ENCODE measurements at places on chromosomes 16 and 17.

DNA sequence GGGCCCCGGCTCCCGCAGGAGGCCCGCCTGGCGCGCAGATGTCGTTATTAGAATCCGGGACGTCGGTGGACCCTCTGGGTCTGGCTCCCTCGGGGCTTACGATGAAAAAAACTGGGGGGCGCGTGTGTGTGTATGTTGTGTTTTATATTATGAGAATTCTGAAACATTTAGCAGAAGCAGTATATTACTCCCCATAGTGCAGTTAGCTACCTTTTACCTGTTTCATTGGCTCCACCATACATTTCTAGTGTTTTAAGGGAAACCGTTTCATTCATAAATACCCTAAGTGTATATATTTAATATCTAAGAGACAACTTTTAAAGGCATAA, 486 bp upstream of the DNAJA2 start:
- H3K27me3 ChIP-seq, result no peaks in the 10 kb centered on the region
- peaks cover 63% of the 10 kb centered on the region for H3K4me1 ChIP-seq
- no peak for DNase-seq
- H3K36me3 ChIP-seq, result peaks cover 25% of the 10 kb centered on the region

- H3K27ac ChIP-seq, result no peak overlapping the region
- no peaks in the 10 kb centered on the region for H3K4me1 ChIP-seq
- DNase-seq, result no peak
- H3K27me3 ChIP-seq, result peaks cover 23% of the 10 kb centered on the region
Measured at GRCh38 chr16:48106446-48106845, 49.3 kb downstream of the ABCC12 start.

GRCh38 chr17:61398721-61399130, 917 bp upstream of the TBX2 start:
- H3K27me3 ChIP-seq, result peaks cover 62% of the 10 kb centered on the region
- H3K27ac ChIP-seq, result peak overlapping the region; percentile 35
- no peak for DNase-seq
- peaks cover 37% of the 10 kb centered on the region for H3K4me1 ChIP-seq
- H3K36me3 ChIP-seq, result peaks cover 2% of the 10 kb centered on the region

DNA sequence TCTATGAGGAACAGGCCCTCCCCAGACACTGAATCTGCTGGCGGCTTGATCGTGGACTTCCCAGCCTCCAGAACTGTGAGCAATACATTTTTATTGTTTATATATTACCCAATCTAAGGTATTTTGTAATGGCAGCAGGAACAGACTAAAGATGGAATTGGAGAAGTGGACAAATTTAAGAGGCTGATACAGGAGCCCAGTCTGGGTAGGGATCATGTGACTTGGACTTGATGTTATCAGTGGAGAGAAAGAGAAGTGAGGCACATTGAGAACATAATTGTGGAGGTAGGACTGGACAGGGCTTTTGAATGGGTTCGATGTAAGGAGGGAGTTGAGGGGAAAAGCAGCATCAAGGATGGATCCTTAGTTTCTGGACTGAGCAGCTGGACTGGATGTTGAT, 93.8 kb downstream of the USP31 start:
- H3K4me3 ChIP-seq, result no peak overlapping the region
- no peaks in the 10 kb centered on the region for H3K36me3 ChIP-seq
- H3K27me3 ChIP-seq, result peaks cover 25% of the 10 kb centered on the region
- DNase-seq, result no peak

- peaks cover 15% of the 10 kb centered on the region for H3K4me1 ChIP-seq
- DNase-seq, result no peak
- no peak overlapping the region for H3K4me3 ChIP-seq
- no peak overlapping the region for H3K27ac ChIP-seq
- no peaks in the 10 kb centered on the region for H3K36me3 ChIP-seq
Measured at GRCh38 chr17:50538549-50539410, 6.2 kb downstream of the EPN3 start.

GRCh38 chr16:13426269-13426668, 493.7 kb upstream of the ERCC4 start:
- no peak for DNase-seq
- no peaks in the 10 kb centered on the region for H3K4me1 ChIP-seq
- no peaks in the 10 kb centered on the region for H3K27me3 ChIP-seq
- H3K4me3 ChIP-seq, result no peak overlapping the region
- no peaks in the 10 kb centered on the region for H3K36me3 ChIP-seq
- H3K27ac ChIP-seq, result no peak overlapping the region

DNA sequence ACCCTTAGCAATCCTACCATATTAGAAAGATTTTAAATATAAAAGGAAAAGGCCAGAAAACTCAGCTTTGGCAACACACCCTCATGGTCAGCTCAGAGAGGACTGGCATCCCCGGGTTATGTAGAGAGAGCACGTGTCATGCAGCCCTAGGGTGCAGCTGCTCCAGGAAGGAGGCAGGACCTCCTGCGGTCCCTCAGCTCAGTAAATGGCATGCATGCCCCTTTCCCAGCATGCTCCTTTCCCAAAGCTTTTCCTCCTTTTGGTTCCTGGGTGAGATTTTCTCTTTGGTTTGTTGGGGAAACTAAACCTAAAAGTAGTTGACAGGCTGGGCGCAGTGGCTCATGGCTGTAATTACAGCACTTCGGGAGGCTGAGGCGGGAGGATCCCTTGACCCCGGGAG, 3.9 kb downstream of the GAN start:
- no peaks in the 10 kb centered on the region for H3K27me3 ChIP-seq
- peaks cover 1% of the 10 kb centered on the region for H3K36me3 ChIP-seq
- no peak overlapping the region for H3K27ac ChIP-seq
- H3K4me1 ChIP-seq, result peaks cover 38% of the 10 kb centered on the region
- no peak overlapping the region for H3K4me3 ChIP-seq

DNA sequence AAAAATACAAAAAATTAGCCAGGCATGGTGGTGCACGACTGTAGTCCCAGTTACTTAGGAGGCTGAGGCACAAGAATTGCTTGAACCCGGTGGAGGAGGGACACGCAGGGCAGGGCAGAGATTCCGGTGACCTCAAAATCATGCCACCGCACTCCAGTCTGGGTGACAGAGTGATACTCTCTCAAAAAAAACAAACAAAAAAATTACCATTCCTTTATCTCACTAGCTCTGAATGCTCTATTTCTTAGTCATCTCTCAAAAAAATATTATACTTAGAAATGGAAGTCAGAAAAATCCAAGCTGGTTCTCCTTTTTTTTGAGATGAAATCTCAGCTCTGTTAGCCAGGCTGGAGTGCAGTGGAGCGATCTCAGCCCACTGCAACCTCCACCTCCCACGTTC, 40.8 kb downstream of the SPOP start:
- DNase-seq, result no peak
- peaks cover 45% of the 10 kb centered on the region for H3K4me1 ChIP-seq
- no peaks in the 10 kb centered on the region for H3K27me3 ChIP-seq
- no peak overlapping the region for H3K4me3 ChIP-seq

GRCh38 chr16:68760671-68761275, 23.7 kb downstream of the CDH1 start:
- H3K27ac ChIP-seq, result peak overlapping the region; percentile 46
- H3K27me3 ChIP-seq, result peaks cover 2% of the 10 kb centered on the region
- no peaks in the 10 kb centered on the region for H3K36me3 ChIP-seq
- DNase-seq, result peak; percentile 66
- H3K4me3 ChIP-seq, result no peak overlapping the region

DNA sequence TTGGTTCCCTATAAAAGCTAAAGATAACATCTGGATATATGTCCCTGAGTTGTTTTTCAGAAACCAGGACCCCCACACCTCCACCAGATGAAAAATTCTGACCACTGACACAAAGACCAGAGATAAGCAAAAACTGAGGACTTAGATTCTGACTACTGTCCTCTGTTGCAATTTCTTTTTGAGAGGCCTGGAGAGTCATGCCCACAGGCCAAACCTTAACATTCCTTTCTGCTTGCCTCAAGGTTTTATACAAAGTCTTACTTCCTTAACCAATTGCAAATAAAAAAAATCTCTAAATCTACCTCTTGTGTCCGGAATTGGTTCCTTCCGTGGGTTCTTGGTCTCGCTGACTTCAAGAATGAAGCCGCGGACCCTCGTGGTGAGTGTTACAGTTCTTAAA, 228.5 kb downstream of the ABCC12 start:
- H3K36me3 ChIP-seq, result no peaks in the 10 kb centered on the region
- H3K4me1 ChIP-seq, result no peaks in the 10 kb centered on the region
- no peak overlapping the region for H3K4me3 ChIP-seq
- DNase-seq, result no peak

DNA sequence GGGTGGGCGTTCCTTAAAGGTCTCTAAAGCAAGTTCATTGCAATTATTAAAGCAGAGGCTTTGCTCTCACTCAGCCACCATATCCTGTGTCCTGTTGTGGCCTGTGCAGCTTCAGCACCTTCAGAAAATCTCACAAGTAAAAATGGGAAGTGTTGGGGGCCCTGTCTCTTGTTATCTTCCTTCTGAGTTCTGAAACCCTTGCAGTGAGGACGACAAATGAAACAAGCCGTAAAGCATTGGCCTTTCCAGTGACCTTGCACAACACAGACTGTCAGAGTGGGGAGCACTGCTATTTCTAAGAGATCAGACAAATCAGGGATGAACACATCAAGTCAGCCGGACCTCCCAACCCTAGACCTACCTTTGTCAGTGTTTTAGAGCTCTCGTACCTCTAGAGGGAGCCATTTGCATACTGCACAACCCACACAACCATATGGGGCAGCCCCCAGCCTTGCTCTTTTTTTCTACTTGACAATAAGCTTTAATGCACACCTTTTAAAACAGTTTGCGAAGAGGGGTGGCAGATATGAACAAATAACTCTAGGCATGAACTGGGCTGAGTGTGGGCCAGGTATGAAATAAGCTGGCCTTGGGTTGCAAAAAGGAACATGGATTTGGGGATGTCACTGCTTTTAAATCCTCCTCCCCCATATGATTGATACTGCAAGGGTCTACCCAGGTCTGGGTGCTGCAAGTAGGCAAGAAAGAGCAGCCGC, 89.8 kb downstream of the KATNIP start:
- DNase-seq, result peak; percentile 14
- H3K36me3 ChIP-seq, result no peaks in the 10 kb centered on the region

GRCh38 chr16:30114411-30114810, 1.1 kb upstream of the GDPD3 start:
- peaks cover 4% of the 10 kb centered on the region for H3K4me1 ChIP-seq
- no peak overlapping the region for H3K27ac ChIP-seq
- H3K36me3 ChIP-seq, result peaks cover 2% of the 10 kb centered on the region
- no peak for DNase-seq
